ENCODE measurements at places on chromosomes 6 and 20. TPM values are rescaled to one million over a fixed set of nuclear protein-coding genes. Genes with fewer than 3 reads are reported as not detected.

- no peak for DNase-seq
These were observed 191.6 kb downstream of the SOX4 start for GRCh38 chr6:21785164-21785563.

DNA sequence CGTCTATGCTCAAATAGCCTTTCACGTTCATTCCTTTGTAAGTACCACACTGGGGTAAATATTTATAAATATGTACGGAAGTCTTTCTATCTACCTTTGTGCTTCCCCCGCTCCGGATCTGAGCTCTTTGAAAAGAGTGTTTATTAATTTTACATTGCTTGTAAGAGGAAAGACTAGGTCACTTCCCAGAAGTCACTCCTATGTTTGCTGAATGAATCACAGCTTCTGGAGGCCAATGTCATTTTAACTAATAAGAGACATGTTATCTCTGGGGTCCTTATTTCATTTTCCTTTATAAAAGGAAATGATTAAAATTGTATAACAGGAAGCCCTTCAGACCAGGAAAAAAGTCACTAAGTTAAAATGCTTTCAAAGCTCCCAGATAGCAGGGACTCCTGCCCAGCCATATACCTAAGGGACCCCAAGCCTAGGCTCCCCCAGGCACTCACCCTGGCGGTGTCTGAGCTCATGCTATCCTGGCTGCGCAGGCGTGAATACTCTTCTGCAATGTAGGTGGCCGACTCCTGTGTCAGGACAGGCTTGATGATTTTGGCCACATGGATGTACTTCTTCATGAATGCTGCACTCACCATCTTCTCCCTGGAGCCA is 12.6 kb downstream of the MCM3 start:
- DNase-seq: no peak

GRCh38 chr20:33664762-33665144 is 2.0 kb upstream of the ACTL10 start:
- DNase-seq: no peak

DNA sequence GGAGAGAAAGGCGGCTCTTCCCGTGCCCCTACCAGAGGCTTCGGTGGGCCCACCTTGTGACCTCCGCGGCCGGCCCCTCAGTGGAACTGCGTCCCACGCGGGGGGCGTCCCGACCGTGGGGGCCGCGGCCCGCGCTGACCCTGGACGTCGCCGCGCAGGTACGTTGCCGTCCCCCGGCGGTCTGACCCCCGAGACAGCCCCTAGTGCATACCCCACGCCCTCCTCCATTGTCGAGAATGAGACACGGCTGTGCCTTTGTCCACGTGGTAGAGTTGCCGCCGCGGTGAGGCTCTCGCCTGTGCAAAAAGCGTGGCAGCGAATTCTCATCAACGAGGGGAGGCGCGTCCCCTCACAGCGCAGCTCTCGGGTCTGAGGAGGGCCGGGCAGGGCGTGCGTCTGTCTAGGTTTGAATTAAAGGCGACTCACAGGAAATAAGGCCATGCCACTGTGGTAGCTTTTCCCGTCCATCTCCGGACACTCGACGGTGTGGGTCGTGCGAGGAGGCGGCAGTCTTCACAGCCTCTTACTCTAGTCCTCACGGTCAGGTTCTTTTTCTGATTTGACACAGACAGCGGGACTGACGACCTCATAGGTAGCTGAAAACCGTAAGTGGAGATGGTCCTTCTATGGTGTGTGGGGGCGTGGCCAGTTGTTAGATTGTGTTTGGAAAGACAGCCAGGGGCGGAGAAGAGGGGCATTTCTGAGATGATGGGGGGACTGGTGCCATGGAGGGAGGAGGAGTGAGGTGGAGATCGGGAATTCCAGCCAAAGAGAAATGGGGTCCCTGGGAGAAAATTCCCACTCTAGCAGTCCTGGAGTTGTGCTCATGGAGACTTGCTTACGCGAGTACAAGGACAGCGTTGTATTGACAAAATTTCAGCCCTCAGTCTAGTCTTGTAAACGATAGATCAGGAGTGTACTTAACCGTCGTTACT is 580 bp downstream of the NXT1 start:
- peak; percentile 22 for DNase-seq

DNA sequence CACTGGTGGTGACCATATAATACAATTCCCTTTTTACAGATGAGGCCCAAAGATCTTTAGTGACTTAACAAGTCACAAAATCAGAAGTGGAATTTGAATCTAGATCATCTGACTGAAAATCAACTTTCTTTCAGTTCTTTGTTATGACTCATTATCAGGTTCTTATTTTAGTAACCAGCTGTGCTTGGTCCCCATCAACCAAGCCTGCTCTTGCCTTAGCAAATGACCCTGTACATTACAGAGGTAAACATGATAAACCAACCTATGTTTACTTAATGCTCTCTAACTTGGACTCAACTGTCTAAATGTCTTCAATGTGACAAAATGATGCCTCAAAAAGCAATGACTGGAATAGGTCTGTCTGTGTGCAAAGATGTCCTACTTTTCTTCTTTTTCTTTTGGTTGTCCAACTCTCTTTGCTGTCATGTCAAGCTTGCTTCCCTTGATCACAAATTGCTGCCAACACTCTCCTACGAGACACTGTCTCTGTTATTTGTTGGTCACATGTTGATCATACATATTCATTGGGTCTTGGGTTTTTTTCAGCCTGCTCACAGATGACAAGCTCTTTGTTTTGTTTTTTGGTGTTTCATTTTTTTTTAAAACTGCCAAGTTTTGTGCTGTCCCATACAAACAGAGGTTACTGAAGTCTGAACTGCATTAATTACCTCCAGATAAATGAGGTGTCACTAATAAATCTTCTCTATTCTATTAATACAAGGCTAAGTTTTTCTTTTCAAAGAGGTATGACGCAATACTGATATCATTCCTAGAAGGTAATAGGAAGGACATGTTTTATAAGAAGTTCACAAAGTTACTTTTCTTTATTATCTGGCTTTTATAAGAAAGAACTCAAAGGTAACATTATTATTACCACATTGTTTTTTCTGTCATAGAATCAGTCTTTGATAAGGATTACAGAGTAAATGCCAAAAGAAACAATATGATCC is 62.2 kb upstream of the PLN start:
- no peak for DNase-seq

TMEM244 gene
- total RNA-seq: not detected

GRCh38 chr6:84118191-84118590 is 84.6 kb downstream of the MRAP2 start:
- no peak for DNase-seq

LRRC73 gene
- total RNA-seq: 1.3 TPM

SEL1L2 gene
- total RNA-seq: not detected

- no peak for DNase-seq
These were observed 145.4 kb upstream of the CNR1 start for GRCh38 chr6:88311561-88311960.

PTGIS gene
- not detected for total RNA-seq

KIF25 gene
- total RNA-seq: not detected

SIRPD gene
- not detected for total RNA-seq

DNA sequence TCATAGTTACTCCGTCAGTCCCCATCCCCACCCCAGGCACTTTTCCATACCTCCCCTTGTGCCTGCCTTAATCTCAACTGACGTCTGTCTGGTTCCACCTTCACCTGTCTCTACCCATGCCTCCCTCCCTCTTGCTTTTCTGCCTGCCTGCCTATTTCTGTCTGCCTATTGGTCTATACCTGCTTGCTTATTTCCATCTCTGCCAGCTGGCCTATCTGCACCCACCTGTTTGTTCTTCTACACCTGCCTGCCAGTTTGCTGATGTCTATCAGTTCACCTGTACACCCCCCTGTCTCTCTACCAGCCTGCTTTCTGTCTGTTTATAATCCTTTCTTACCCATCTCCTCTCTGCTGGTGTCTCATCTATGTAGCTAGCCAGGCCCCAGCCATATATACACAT is 87.5 kb downstream of the RALGAPA2 start:
- no peak for DNase-seq

COL9A1 gene
- not detected for total RNA-seq

- DNase-seq: no peak
These were observed 336.4 kb upstream of the BTBD3 start for GRCh38 chr20:11581271-11581670.

CFAP61 gene
- not detected for total RNA-seq

DNA sequence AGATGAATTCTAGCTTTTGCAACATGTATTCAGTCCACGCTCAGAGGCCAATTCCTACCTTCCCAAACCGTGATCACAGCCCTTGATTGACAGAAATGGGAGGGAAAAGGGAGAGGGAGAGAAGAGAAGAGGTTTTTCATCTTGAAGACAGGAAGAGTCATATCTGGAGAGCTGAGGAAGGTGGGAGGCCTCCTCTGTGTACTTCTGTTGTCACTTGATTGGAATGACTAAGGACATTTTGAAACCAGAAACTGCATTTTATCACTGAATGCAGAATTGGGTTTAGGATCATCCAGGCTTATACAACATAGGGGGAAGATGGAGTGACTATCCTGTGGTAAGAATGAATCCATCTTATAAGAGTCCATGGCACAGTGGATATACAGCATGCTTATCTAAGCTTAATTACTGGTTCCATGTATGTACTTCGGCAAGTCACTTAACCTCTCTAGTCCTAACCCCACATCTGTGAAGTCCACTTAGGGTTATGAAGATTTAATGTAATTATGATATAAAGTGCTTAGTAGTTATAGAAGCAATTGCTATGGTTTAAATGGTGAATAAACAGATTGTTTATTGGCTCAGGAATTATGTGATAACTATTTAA is 144.0 kb downstream of the BCKDHB start:
- no peak for DNase-seq

DNA sequence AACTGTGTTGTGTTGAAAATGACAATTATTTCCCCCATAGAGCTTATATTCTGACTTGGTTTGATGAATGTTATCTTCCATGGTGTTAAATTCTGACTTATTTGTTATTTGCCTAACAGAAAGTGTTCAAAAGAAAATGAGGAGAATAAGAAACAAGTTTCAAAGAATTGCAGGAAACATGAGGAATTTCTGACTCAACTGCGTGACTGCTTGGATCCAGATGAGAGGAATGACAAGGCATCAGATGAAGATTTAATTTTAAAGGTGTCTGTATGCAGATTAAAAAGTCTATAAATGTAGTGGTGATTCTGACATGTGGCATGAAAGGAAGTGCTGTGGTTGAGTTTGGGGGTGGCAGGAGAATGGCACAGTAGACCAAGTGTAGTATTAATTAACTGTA is 50.6 kb downstream of the CCDC170 start:
- DNase-seq: no peak

- DNase-seq: no peak
These were observed 14.0 kb downstream of the SPATS1 start for GRCh38 chr6:44356487-44356886.

EPPIN gene
- total RNA-seq: not detected

GRCh38 chr6:139029470-139030227 is 1.1 kb downstream of the ABRACL start:
- peak; percentile 7 for DNase-seq

GRCh38 chr20:17226410-17227218 is at the start of gene PCSK2:
TSS of gene PCSK2 (plus strand) at chr20:17227040. CDS start at chr20:17227306, 266 bp downstream.
- DNase-seq: no peak

GRCh38 chr20:60313614-60314013 is 355.4 kb downstream of the CDH26 start:
- DNase-seq: no peak

GRCh38 chr6:119077643-119078375 is 655 bp downstream of the FAM184A start:
- no peak for DNase-seq

LY86 gene
- total RNA-seq: not detected

DNA sequence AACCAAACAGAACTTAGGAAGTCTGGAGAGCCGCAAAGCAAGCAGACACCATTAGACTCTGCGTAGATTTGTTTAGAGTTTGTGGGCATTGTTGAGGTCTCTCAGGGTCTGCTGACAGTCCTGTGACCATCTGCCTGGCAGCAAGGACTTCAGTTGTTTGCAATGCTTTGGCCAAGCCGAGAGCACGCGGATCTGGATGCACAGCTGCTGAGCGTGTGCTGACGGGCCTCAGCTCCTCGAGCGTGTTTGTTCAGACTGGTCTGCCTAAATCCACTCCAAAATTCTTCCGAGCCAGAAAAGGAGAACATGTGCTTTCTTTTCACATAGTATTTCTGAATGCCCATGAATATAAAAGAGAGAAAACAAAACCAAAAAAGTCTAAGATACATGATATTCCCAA is 159.0 kb downstream of the ZNF217 start:
- no peak for DNase-seq

- DNase-seq: no peak
These were observed 93.4 kb upstream of the NHSL1 start for GRCh38 chr6:138592749-138593123.

ECT2L gene
- not detected for total RNA-seq

LPA gene
- total RNA-seq: not detected

DNA sequence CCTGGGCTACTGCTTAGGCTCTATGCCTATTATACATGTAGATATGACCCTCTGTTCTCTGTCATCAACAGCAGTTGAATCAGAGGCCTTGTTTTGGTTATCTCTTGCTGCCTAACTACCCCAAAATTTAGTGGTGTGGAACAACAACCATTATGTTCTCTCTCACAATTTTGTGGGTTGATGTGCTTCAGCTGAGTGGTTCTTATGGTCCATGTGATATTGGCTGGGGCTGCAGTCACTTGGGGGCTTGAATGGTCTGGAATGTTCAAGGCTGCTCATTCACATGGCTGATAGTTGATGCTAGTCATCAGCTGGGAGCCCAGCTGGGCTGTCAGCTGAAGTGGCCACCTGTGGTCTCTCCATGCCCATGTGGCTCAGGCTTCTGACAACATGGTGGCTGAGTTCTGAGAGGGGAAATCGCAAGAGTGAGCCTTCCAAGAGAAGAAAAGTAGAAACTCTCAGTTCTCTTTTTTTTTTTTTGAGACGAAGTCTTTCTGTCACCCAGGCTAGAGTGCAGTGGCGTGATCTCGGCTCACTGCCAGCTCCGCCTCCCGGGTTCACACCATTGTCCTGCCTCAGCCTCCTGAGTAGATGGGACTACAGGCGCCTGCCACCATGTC is 47.8 kb downstream of the SHLD1 start:
- DNase-seq: no peak

DNA sequence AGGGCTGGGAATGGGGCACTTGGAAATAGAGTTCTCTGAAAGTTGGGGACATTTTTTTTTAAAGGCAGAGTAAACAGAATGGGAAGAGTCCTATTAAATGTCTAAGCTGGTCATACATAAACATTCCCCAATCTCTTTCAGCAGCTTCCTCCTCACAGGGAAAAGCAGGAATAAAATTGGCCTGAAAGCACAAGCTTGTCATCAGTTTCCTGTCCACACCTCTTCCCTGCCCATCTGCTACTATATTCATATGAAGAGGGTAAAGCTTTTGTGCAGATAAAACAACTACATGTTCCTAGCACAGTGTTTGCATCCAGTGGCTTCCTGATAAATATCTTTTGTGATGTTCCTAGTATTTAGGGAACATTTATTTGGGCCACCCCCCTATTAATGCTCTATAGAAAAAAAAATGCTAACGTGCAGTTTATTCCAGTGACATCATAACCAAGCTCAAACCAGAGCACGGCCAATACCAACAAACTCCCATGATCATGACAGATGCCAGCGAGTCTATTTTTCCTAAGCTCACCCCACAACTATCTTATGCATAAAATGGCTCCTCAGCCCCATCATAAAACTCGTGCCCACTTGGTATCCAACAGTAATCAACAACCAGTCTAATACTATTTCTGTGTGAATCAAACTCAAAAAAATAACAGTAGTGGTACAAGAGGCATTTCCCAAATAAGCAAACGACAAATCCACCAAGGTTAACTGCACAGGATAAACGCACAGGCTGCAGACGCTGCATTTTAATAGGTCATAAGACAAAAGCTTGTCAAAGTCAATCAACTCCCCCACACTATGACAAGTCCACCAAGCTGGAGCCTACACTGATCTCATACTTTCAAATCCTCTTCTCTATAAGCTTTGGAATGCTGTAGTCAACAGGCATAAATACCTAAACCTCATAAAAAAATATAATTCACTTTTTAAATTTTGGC is 95.3 kb downstream of the EPB41L2 start:
- no peak for DNase-seq

- DNase-seq: no peak
These were observed 28.1 kb upstream of the GJA10 start for GRCh38 chr6:89866024-89866678.
